ENCODE measurements at places on chromosomes 2 and 18.
A peak's percentile ranks its signal among the peaks of the same experiment; 100 is the strongest.

- no peak for DNase-seq
Observed at GRCh38 chr18:9290156-9290555, 44.4 kb upstream of the TWSG1 start.

DNA sequence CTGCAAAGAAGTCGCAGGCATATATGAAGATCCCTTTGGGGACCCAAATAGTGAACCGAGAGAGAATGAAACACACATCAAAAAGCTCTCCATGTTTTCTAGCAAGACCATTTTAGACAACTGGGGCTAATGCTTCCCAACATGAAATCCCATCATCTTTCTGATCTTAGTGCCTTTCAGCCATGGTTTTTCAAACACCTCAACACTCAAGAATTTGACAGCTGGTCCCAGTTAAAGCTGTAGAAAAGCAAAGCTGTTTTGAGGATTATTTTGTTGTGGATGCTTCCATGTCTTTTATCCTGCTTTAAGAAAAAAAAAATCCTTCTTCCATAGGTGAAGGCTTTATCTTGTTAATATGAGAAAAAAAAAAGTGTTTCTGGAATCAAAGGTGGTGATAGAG lies 259.1 kb downstream of the STK39 start:
- no peak for DNase-seq

DNA sequence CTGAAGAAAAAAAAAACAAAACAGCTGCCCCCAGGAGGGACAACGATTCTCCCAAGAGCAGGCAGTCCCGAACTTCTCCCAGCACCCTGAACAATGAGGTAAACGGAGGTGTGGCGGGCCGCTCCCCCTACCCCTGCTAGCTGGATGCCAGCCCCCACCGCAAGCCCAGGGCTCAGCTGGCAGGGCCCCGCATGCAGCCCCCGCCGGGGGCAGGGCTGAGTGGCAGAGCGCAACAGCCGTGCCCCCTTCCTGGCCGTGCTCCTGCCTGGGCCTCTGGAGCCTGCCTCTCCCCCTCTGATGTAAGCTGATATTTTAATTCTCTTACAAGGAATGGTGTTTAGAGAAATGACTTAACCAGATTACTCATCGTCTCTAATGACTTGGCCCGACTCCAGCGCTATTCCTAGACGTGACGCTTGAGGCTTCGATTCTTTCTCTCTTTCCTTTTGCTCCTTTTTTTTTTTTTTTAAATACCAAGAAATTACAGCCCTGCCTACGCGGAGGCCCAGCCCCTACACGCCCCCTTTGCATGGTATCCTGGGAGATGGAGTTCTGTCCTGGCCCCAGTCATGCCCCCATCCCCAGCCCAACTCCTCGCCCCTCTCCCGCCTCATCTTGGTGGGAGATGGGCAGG lies 4.6 kb upstream of the ARID5A start:
- DNase-seq: peak; percentile 61

GRCh38 chr2:119724656-119725485 lies 34.9 kb upstream of the PTPN4 start:
- DNase-seq: no peak
